NCI-H748 treated with DMSO at 0.1 percent for 48 hours (cell line): ENCODE measurements at places on chromosomes 5 and 9.

DNA sequence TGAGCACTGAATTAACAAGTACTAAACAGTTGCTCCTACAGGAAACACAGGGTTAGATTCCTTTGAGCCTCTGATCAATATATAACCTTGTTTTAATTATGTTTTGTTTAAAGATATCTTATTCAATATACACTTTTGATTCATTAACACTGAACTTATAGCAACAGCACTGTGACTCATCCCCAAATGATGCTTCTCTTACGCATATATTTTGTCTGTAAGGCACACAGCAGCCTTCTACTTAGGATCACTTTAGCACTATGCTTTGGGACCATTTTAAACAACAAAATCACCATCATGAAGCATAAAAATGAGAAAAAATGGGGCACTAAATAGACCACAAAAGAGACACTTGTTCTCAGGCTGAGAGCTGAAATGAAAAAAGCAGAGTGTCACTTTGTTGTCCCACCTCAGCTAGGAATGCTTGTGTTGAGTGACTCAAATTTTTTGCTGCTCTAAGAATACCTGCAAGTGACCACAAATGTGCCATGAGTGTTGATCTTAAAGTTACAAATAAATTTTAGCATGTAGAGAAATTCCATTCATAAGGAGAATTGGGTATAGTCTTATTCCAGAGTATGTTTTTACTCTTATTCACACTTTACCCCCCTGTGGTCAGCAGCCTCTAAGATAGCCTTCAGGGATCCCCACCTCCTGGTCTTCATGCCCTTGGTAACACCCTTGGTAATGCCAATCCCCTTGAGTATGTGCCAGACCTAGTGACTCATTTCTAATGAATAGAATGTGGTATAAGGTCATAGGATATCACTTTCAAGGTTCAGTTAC, 252.7 kb upstream of the IL12B start:
- DNase-seq: no peak

DNA sequence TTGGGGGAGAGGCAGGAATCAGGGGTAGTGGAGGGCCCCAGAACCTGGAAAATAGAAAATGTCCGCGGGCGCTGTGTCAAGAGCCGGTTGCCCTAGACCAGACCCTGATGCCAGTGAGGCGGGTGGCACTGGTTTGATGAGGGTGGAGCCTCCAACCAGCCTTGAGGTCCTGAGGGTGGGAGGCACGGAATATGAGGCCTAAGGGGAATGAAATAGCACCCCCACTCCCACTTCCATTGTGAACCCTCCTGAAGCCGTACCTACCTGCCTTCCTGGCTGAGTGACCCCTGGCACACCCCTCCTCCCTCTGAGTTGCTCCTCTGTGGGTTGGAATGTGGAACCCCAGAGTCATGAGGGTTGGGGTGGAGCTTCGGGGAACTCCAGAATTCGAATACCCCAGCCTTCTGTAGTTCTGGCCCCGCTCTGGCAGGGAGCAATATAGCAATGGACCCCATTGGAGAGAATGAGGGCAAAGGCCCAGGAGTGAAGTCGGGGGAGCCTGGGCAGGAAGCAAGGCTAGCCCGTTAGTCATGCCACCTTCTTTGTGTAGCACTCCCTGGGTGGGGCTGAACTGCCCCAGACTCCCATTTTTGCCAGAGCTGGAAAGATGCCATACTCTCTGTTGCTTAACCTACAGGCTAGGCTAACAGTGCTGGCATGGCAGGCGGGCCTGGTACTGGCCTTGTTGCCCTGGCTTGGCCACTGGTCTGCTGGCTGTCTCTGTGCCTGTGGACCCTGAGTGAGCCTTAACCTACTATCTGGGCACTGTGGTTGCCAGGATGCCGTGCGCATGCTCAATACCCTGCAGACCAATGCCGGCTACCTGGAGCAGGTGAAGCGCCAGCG, 1.0 kb downstream of the FPGS start:
- DNase-seq: no peak

- DNase-seq: peak; percentile 25
These were observed 47.1 kb upstream of the CTSL start for GRCh38 chr9:87678650-87679355.

- DNase-seq: no peak
These were observed 71.3 kb downstream of the PTPN3 start for GRCh38 chr9:109426626-109427402.

DNA sequence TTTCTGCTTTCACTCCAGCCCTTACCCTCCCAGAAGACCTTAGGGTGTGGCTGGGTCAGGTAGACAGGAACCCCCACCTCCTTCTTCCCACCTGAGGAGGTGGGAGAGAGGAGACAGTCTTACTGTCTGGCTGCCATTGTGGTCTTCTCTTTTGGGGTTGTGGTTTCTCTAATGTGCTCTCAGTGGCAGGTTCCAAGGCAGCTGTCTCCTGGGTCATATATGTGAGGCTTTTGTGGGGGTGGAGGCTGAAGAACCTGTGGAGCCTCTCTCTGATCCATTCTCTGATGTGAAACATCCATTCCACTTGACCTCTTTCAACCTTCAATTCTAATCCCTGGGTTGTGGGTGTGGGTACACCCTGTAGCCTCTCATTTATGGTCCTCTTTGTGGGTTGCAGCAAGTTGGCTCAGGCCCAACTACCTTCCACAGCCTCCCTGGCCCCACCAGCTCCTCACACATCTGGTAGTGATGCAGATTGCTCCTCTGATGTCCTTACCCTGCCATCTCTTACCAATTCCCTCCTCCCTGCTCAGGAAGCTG, 118.4 kb downstream of the CEP120 start:
- no peak for DNase-seq
